ENCODE measurements at places on chromosomes 1 and 21.
A peak's percentile ranks its signal among the peaks of the same experiment; 100 is the strongest.

- DNase-seq: no peak
Observed at GRCh38 chr1:167681451-167682098, 40.2 kb upstream of the MPZL1 start.

DNA sequence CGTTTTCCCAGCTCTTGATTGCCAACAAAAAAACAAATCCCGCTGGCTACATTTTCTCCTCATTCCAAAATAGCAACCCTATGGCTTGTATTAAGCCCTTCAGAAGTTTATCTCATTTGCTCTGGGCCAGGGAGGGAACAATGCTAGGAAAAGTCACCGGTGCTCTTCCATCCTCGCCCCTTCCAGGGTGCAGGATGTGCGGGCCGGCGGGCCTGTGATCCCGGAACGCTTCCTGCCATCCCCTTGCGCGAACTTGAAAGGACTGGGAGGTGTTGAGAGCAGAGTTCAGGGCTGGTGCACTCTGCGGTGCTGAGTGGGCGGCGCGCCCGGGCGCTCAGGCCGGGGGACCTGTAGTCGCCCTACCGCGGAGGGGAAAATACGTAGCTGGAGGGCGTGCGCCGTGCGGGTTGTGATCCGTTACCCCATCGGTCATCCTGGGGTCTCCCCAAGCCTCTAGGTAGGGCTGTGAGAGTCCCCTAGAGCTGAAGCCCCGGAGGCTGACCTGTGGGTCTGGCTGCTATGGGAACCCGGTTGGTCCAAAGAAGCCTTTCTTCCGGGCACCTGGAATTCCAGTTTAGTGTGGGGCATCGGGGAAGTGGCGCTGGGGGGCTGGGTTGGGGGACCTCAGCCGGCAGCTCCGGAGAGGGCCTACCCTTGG, 13.1 kb downstream of the NR5A2 start:
- DNase-seq: no peak

GRCh38 chr1:180219776-180220175, 10.3 kb upstream of the LHX4 start:
- DNase-seq: no peak

- no peak for DNase-seq
Observed at GRCh38 chr21:44897326-44898010, 23.2 kb downstream of the ITGB2 start.

- DNase-seq: no peak
Observed at GRCh38 chr21:44714905-44715304, 3.5 kb upstream of the TSPEAR start.

- DNase-seq: no peak
Observed at GRCh38 chr1:43521078-43521477, 9.6 kb upstream of the PTPRF start.

DNA sequence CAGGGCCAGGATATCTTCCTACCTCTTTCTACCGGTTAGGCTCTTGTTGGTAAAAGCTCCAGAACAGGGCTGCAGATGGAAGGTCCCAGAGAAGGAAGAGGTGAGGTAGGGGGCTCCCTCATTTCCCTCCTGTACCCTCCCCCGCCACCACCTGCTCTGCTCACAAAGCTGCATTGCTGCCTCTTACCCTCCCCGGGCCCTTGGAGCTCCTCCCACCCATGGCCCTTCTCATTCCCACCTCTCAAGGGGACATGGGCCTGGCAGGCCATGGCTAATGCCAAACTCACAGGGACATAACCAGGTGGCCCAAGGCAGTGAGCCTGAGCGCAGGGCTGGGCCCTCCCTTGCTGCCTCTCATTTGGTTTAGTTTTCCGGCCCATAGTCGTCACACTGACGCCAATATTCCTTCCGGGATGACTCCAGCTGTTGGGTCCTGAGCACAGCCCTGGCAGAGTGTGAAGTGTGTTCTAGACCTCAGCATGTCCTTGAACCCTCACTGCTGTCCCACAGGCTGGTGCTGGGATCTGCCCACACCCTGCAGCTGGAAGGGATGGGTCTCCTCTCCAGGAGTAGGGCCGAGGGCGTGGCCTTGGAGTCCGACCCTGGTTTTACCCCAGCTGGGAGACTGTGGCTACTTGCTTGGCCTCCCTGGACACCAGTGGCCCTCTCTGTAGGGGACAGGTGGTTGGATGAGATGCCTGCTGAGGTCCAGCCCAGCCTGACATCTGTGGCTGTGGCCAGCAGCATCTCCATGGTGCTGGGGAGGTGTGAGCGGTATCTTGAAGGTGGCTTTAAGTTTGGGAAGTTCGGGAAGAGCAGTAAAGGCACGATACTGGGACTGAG, 104.6 kb downstream of the ARHGEF10L start:
- DNase-seq: no peak

DNA sequence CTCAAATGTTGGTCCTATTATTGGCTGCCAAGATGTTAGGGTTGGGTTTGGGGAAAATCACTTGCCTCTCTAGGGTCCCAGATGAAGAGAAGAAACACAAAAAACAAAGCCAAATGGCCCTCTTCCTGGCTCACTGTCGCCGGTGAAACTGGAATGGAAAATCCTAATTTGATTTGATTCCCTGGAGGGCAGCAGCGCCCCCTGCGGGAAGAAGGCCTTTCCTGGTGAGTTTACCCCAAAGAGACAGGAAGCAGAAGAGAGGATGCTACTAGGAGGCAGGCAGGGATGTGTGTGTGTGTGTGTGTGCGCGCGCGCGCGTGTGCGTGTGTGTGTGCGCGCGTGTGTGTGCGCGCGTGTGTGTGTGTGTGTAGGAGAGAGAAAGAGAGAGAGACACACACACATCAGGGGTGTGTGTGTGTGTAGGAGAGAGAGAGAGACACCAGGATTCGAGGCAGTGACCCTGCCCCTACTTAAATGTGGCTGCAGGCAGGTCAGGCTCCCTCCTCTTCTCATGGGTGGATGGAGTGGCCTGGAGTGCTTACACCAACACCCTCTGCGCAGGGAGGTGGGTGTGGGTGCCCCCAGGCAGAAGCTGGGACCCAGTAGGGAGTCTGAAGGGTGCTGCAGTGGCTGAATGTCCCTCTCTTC, 3.1 kb upstream of the SELENON start:
- DNase-seq: peak; percentile 48

DNA sequence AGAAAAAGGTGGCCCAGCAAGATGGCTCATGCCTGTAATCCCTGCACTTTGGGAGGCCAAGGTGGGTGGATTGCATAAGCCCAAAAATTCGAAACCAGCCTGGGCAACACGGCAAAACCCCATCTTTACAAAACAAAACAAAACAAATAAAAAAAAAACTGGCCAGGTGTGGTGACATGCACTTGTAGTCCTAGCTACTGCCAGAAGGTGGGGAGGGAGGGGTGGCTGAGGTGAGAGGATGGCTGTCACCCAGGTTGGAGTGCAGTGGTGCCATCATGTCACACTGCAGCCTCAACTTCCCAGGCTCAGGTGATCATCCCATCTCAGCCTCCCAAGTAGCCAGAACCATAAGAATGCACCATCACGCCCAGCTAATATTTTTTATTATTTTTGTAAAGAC, 22.8 kb downstream of the RERE start:
- DNase-seq: no peak

GRCh38 chr1:151809985-151810556, 4.9 kb upstream of the LINGO4 start:
- no peak for DNase-seq

DNA sequence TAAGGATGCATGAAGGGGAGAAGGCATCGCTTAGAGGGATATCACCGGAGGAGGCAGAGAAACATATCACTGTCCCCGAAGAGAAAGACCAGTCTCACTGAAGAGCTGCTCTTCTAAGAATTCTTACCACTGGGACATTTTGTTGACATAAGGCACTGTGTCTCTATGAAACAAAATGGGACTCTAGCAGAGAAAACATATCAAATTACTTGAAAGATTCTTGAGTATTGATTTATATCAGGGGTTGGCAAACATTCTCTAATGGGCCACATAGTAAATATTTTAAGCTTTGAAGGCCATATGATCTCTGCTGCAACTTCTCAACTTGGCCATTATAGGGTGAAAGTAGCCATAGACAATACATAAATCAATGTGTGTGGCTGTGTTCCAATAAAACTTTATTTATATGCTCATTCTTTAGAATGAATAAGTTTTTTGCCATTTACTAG, 41.0 kb upstream of the GREM2 start:
- no peak for DNase-seq

DNA sequence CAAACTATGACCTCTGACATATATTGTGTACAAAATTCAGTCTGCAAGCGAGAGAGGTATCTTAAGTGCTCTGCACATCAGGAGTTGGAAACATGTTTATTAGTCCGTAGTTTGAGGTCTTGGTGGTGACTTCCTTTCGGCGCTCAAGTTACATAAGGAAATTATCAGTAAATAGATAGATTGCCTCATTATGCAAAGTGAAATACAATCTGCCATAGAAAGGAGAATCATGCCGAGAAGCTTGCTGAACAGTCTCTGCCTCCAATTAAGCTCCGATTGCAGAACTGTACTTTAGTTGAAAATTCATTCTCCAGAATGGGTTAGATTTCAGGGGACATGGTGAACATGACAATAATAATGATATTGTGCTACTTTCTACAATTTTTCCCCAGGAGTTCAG, 271.8 kb downstream of the BRINP2 start:
- DNase-seq: no peak

- no peak for DNase-seq
Observed at GRCh38 chr1:161374373-161374772, 6.7 kb upstream of the CFAP126 start.

GRCh38 chr1:53133261-53134041, 9.0 kb downstream of the SLC1A7 start:
- DNase-seq: no peak

Data from kidney glomerular epithelial cell (primary cell).